Aorta (tissue), 5 donors: ENCODE measurements at places on chromosomes 6 and 20.

DNA sequence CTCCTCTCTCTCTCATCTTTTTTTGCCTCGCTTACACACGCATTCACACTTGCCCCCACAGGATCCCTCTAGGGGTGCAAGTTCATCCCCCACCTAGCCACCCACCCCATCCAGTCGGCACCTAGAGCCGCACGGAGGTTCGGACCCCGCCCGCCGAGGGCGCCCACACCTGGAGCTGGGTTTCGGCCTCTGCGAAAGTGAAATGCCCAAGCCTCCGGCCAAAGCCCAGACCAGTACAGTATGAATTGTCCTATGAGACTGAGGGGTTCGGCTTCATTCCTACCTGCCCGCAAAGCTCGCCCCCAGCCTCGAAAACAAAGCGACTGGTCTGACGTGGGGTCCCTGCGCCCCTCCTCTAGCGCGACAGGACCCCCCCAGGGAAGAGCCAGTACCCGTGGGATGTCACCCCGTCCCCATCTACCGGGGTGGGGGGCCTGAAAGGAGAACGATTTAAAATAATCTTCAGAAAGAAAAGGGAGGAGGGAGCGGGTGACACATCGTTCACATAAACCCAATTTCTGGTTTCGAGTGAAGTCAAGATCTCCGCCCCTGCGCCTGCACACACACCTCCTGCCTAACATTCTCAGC, 1.5 kb downstream of the TFAP2A start:
- DNase-seq = no peak
- no peaks in the 10 kb centered on the region for H3K27me3 ChIP-seq
- H3K4me1 ChIP-seq = no peaks in the 10 kb centered on the region
- H3K36me3 ChIP-seq = no peaks in the 10 kb centered on the region
- no peak overlapping the region for H3K27ac ChIP-seq

DNA sequence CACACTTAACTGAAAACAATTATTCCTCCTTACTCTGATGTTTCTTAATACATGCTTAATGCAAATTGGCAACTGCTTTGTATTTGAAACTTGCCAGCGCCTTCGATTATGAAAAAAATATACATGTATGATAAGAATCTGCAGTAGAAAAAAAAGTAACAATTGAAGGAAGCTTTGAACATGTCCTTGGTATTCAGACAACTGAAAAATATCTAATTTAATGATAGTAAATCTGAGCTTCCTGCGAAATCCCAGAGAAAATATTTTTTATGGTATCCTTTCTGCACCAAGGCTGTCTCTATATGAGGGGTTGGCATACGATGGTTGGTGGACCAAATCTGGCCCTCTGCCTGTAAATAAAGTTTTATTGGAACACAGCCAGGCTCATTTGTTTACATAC, 186.2 kb downstream of the HDGFL1 start:
- no peak overlapping the region for H3K4me3 ChIP-seq
- DNase-seq = no peak
- H3K27ac ChIP-seq = no peak overlapping the region
- no peaks in the 10 kb centered on the region for H3K36me3 ChIP-seq

- H3K4me3 ChIP-seq = no peak overlapping the region
- no peaks in the 10 kb centered on the region for H3K27me3 ChIP-seq
- DNase-seq = no peak
- peaks cover 2% of the 10 kb centered on the region for H3K36me3 ChIP-seq
- no peak overlapping the region for H3K27ac ChIP-seq
- H3K4me1 ChIP-seq = no peaks in the 10 kb centered on the region
These were observed 11.2 kb downstream of the ZNF337 start for GRCh38 chr20:25685276-25686080.

DNA sequence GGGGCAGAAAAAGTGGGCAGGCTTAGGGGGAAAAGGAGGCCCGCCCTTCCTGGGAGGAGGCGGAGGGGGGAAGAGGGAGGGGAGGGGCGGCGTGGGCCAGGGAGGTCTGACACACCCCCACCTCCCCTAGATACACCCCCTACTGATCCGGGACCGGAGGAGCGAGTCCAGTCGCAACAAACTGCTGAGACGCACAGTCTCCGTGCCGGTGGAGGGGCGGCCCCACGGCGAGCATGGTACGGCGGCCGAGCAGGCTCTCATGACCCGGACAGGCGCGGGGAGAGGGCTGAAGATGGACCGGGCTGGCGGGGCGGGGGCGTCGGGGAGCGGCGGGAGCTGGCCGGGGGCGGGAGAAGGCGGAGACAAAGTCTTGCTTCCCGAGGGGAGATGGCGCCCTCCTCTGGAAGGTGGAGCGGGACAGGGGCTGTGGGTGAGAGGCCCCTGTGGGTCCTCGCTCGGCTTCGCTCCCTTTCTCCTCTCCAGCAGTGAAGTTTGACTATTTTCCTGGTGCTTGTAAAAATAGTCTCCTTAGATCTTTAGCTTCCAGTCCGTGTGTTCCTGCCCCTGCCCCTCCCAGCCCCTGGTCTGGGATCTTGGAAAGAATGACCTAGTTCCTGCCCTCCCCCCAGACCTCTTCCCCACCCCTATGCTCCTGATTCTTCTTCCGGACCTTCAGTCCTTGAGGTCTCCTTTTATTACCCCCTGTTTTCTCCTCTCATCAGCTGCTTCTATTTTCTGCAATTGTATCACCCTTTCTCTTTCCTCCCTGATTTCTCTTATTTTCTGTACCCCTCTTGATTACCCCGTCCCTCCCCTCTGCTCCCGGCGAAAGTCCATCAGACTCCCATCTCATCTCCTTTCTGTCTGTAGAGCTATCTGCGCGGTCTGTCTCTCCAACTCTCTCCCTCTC, 6.1 kb downstream of the SYNGAP1 start:
- DNase-seq = peak; percentile 96
- no peaks in the 10 kb centered on the region for H3K27me3 ChIP-seq
- H3K4me3 ChIP-seq = peak overlapping the region; percentile 42
- peaks cover 3% of the 10 kb centered on the region for H3K4me1 ChIP-seq

DNA sequence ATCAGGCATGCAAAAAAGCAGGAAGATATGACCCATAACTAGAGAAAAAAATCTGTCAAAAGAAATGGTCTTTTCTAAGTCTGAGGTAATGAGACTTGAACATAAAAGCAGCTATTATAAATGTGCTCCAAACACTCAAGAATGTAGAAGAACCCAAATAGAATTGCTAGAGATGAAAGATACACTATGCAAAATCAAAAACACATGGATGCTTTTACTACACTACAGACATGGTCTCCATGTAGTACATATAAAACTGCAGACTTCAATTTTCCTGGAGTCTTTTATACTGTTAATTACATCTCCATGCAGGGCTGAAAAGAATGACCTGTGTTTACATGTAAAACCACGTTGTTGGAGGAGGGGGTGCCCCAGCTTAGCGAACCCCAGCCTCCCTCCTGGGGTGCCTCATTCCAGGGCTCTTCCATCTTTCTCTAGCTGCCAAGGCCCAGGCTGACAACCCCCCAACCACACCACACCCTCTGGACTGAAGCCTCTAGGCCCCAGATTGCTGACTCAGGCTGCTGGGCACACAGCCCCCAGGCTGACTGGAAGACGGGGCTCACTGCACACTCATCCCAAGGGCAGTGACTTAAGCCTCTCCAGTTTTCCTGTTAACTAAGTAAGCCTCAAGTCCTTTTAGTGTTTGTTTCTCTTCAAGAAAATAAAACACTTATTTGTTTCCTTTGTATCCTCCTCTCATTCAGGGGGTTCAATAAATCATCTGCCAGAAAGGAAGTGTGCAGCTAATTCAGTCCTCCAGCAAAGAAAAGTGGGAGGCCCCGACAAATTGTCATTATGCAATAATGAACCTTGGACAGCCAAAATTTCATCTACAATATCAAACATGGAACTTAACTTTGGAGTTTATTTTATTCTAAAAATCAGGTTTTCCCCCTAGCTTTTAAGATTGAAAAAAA, 26.0 kb upstream of the PLAGL1 start:
- H3K27ac ChIP-seq = no peak overlapping the region
- no peak for DNase-seq
- no peaks in the 10 kb centered on the region for H3K4me1 ChIP-seq
- no peaks in the 10 kb centered on the region for H3K27me3 ChIP-seq
- no peak overlapping the region for H3K4me3 ChIP-seq

GRCh38 chr6:25138934-25139415, 140.2 kb upstream of the CARMIL1 start:
- H3K27me3 ChIP-seq = no peaks in the 10 kb centered on the region
- no peak overlapping the region for H3K27ac ChIP-seq
- no peaks in the 10 kb centered on the region for H3K4me1 ChIP-seq

- H3K27me3 ChIP-seq = peaks cover 3% of the 10 kb centered on the region
- no peaks in the 10 kb centered on the region for H3K36me3 ChIP-seq
- H3K4me3 ChIP-seq = no peak overlapping the region
- no peak for DNase-seq
These were observed 24.2 kb upstream of the PAQR8 start for GRCh38 chr6:52337633-52338290.

GRCh38 chr6:73732845-73733675, 37.1 kb downstream of the CD109 start:
- no peaks in the 10 kb centered on the region for H3K4me1 ChIP-seq
- no peaks in the 10 kb centered on the region for H3K36me3 ChIP-seq
- H3K4me3 ChIP-seq = no peak overlapping the region
- no peak overlapping the region for H3K27ac ChIP-seq

GRCh38 chr6:3165631-3166534, 8.5 kb upstream of the TUBB2A start:
- H3K4me1 ChIP-seq = no peaks in the 10 kb centered on the region
- DNase-seq = no peak
- no peak overlapping the region for H3K27ac ChIP-seq
- no peak overlapping the region for H3K4me3 ChIP-seq
- no peaks in the 10 kb centered on the region for H3K27me3 ChIP-seq

- no peaks in the 10 kb centered on the region for H3K36me3 ChIP-seq
- no peak overlapping the region for H3K27ac ChIP-seq
- no peak for DNase-seq
- H3K27me3 ChIP-seq = no peaks in the 10 kb centered on the region
These were observed 164.7 kb upstream of the CHD6 start for GRCh38 chr20:41782730-41783406.

GRCh38 chr6:12648171-12648570, 68.4 kb upstream of the PHACTR1 start:
- no peaks in the 10 kb centered on the region for H3K36me3 ChIP-seq
- H3K27ac ChIP-seq = no peak overlapping the region
- H3K4me3 ChIP-seq = no peak overlapping the region
- no peaks in the 10 kb centered on the region for H3K27me3 ChIP-seq

- no peak for DNase-seq
- no peak overlapping the region for H3K27ac ChIP-seq
- no peaks in the 10 kb centered on the region for H3K27me3 ChIP-seq
- H3K4me1 ChIP-seq = no peaks in the 10 kb centered on the region
- no peak overlapping the region for H3K4me3 ChIP-seq
- H3K36me3 ChIP-seq = no peaks in the 10 kb centered on the region
These were observed 120.9 kb upstream of the RPS6KA2 start for GRCh38 chr6:166747644-166748595.

- no peak overlapping the region for H3K4me3 ChIP-seq
- DNase-seq = no peak
- H3K36me3 ChIP-seq = no peaks in the 10 kb centered on the region
- H3K27me3 ChIP-seq = no peaks in the 10 kb centered on the region
- H3K4me1 ChIP-seq = no peaks in the 10 kb centered on the region
These were observed 920.1 kb upstream of the FLRT3 start for GRCh38 chr20:15257569-15257870.

DNA sequence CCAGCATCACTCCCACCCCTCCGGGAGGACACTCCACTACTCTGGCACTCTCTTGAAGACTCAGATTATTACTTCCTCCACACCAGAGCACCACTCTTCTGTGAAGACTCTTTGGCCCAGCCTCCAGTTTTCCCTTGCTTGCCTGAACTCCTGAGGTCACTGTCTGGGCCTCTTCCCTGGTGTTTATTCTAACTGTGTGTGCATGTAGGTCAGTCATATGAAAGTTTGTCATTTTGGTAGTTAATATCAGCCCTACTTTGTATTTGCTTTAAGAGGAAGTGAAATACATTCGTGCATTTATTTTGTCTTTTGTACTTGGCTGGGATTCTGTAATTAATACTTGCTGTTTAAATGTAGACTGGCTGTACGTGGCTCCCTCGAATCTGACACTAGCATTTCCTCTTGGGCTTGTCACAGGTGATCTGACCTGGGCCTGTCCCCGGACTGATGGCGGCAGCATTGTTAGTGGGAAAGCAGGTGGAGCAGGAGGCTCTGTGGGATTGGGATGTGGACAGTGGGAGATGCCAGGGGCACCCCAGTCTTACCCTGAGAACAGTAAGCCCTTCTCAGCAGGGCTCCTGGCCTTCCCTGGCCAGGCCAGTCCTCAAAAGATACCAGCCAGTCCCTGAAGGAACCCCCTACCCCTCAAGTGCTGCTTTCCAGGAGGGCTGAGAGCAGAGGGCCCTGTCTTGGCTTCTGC, 350.5 kb downstream of the CDC5L start:
- H3K27me3 ChIP-seq = no peaks in the 10 kb centered on the region
- DNase-seq = no peak
- H3K4me3 ChIP-seq = no peak overlapping the region
- H3K27ac ChIP-seq = no peak overlapping the region
- no peaks in the 10 kb centered on the region for H3K36me3 ChIP-seq

DNA sequence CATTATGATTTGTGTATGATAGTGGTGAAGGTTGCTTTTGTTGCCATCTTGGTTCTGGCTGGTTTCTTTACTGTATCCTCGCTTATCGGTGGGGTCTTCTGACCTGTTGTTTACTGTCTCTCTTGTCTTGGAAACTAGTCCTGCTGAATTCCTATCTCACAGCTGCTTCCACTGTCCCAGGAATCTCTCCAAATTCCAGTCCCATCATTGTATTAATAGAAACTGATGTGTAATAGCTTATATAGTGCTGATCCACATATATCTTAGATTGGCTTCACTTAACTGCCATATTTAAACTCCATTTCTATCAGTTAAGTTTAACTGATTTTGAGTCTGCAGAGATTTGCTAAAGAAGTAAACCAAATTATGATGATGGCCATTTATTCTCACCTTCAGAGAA, 5.9 kb downstream of the GTF2H5 start:
- no peak overlapping the region for H3K27ac ChIP-seq
- DNase-seq = no peak
- no peaks in the 10 kb centered on the region for H3K27me3 ChIP-seq
- H3K36me3 ChIP-seq = no peaks in the 10 kb centered on the region

DNA sequence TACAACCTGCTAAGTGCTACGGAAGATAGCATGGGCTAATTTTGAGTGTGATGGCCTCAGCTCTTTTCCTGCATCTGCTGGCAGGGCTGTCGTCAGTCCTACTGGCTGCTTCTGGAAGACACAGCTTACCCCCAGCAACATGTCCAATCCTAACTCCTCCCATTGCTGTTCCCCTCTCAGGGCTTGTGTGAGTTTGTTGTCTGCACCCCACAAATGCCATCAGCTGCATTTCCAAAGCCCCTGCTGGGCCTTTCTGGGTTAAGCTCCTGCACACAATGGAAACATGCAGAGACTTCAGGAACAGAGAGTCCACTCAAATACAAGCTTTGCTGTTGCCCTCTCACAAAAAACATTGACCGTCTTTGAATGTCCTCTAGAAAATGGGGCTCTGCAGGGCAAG, 84.7 kb downstream of the RNF182 start:
- no peaks in the 10 kb centered on the region for H3K36me3 ChIP-seq
- no peaks in the 10 kb centered on the region for H3K27me3 ChIP-seq
- H3K4me1 ChIP-seq = no peaks in the 10 kb centered on the region
- DNase-seq = no peak

DNA sequence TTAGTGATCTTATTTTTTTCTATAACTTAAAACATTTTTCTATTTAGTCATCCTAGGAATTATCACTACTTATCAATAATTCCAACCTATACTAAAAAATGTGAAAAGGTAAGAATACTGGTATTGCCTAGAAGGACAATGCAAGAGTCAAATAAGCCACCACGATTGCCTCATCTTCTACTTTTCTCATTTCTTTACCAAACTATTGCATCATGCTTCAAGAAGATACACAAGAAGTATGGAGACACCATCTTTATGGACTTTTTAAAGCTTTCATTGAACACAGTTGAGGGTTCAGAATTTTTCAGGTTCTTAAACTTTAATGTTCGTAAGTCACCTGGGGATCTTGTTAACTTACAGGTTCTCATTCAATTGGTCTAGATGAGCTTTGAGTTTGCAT, 25.9 kb downstream of the ELOVL2 start:
- H3K27me3 ChIP-seq = peaks cover 1% of the 10 kb centered on the region
- no peaks in the 10 kb centered on the region for H3K36me3 ChIP-seq
